ENCODE measurements at places on chromosomes 6 and 20.

DNA sequence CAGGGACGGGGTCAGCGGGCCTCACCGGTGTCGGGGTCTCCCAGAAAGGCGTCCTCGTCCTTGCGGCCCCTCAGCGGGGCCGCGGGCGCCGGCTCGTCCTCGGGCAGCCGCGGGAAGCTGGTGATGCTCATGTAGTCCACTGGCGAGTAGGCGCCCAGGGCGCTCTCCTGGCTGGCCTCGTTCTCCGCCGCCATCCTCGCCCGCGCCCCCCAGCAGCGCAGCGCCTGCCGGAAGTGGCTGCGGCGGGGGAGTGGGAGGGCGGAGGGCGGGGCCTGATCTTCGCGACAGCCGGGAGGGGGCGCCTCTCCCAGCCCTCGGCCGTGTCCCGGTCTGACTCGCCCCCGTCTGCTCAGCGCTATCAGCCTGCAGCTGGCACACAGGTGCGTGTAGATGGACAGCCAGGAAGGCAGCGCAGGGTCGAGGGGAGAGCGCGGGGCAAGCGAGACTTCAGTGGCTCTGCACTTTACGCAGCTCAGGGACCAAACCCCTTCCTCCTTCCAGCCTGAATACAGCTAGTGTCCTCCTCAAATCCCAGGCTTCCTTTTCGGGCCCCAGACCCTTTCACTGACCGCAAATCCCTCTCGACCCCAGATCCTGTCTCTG is at the start of gene GGT7:
GGT7 (minus strand) TSS at position 235 of the 603 bp plus-strand sequence; CDS start at position 194, 41 bp downstream.
- peak; percentile 72 for DNase-seq

- DNase-seq = no peak
These were observed 671.8 kb upstream of the MARCKS start for GRCh38 chr6:113185299-113185698.

DNA sequence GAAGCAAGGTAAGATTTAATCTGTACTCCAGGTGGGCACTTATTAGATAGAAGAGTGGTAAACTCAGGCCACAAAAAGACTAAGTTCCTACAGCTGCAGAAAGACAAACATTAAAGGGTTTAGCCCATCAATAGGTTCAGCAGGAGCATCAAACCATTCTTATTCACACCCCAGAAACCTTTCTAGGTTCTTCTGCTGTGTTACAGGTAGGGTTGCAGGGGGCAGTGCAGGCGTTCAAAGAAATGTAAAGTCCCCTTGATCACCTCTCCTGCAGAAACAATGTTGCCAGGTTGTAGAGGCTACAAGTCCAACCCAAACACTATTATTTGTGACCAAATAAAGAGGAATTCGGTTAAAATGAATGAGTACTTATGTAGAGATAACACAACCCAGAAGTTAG is 31.8 kb downstream of the PHACTR1 start:
- no peak for DNase-seq

DNA sequence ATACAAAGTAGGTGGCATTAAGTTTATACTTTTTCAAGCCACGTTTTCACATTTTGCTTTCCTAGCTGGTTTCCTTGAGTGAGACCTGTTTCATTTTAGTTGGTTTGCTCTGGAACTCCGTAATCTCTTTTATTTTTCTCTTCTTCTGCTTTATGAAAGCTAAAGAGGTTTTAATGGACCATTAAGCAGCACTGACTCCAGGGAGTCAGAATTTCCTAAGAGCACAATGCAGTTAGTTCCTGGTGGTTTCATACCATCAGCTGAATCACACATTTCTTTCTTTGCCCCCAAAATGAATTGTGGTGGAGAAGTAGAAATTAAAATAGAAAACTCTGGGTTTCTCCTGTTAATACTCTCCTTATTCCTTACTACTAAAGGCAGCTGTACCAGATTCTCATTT is 3.4 kb downstream of the OPN5 start:
- no peak for DNase-seq

DNA sequence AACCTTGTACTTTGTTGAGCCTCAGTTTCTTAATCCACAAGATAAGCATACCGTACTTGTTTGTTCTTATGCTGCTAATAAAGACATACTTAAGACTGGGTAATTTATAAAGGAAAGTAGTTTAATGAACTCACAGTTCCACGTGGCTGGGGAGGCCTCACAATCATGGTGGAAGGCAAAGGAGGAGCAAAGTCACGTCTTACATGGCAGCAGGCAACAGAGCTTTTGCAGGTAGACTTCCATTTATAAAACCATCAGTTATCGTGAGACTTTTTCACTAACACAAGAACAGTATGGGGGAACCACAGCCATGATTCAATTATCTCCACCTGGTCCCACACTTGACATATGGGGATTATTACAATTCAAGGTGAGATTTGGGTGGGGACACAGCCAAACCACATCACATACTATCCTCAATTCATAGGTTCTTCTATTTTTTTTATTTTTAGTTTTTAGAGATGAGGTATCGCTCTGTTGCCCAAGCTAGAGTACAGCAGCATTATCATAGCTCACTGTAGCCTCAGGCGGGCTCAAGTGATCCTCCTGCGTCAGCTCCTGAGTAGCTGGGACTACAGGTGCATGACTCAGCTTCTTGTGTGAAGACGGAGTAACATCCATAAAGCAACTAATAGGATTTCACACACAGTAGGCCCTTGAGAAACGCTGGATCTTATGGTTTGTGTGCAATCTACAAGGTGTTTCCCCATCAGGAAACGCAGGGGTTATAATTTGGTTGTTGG is 76.7 kb upstream of the IYD start:
- DNase-seq = no peak

GRCh38 chr6:148432462-148433195 is 90.0 kb downstream of the SASH1 start:
- no peak for DNase-seq

DNA sequence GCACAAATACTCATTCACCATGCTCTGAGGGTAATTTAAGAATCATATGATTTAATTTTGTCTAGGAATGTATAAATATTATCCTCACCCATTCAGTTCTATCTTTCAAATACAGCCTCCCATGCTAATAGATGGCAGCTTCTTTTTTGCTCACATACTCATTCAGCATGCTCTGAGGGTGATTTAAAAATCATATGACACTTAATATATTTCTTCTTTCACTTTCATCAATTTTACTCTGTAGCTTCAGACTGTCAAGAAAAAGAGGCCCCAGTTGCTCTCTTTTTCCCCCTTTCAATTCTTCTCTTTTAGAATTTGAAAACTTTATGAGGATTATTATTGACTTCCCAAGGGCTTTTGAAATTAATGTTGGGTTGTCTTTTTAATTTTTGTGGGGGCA is 161.7 kb upstream of the LAMP5 start:
- DNase-seq = no peak

GRCh38 chr6:45955597-45955996 is 60.1 kb downstream of the CLIC5 start:
- no peak for DNase-seq

DNA sequence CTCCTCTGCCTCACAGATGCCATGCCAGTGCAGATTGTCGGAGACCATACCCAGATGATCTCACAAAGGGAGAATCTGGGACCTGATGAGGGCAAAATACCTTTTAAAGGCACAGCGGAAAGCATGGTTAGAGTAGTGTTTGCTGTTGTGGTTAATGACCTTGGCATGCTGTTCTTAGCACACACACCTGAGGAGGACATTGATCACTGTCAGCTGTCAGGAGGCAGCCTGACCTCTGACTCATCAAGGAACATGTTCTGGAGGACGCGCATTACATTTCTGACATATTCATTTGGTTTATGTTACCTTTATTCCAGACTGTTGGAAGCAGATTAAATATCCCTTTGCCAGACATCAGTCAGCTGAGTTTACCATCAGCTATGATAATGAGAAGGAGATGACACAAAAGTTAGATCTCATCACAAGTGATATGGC is 57.1 kb downstream of the GOPC start:
- DNase-seq = no peak

GRCh38 chr6:167711211-167711610 is 115.5 kb upstream of the AFDN start:
- no peak for DNase-seq

- DNase-seq = no peak
These were observed at the start of gene CRIP3 for GRCh38 chr6:43308101-43308989. TSS of gene CRIP3 (minus strand) at chr6:43308826. CDS start at chr6:43308792, 34 bp downstream.

DNA sequence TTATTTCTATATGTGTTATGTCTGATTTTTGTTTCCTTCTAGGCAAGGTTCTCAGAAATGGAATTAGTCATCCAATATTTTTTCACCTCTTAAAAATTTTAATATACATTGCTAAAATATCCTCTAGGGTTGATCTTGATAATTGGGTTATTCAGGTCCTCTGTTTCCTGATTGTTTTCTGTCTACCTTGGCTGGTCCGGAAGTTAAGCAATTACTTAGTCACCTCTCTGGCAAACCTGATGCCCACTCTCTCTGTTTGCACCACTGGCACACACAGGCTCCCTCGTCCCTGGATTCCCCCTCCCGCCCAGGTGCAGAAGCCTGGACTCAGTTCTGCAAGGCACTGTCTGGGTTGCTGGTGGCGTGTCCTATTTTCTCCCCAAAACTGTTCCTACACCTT is 27.7 kb downstream of the CST9L start:
- DNase-seq = no peak

- peak; percentile 87 for DNase-seq
These were observed 346.3 kb downstream of the BMP2 start for GRCh38 chr20:7113577-7114466.

DNA sequence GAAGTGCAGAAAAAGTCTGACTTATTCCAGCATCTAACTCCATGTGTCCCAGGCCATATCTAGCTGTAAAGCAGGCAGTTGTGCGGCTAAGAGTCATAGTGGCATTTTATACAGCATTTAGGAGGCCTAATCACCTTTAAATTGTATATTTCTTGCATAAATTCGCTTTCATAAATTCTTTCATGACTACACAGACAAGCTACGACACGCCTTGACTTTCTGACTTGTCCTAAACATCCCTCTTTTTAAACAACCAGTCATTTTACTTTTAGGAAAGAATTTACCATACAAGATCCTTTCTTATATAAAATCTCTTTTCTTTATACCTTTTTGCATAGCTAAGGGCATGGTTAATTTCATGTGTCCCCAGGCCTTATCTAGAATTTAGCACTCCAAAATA is 81.7 kb upstream of the THBS2 start:
- DNase-seq = no peak

DNA sequence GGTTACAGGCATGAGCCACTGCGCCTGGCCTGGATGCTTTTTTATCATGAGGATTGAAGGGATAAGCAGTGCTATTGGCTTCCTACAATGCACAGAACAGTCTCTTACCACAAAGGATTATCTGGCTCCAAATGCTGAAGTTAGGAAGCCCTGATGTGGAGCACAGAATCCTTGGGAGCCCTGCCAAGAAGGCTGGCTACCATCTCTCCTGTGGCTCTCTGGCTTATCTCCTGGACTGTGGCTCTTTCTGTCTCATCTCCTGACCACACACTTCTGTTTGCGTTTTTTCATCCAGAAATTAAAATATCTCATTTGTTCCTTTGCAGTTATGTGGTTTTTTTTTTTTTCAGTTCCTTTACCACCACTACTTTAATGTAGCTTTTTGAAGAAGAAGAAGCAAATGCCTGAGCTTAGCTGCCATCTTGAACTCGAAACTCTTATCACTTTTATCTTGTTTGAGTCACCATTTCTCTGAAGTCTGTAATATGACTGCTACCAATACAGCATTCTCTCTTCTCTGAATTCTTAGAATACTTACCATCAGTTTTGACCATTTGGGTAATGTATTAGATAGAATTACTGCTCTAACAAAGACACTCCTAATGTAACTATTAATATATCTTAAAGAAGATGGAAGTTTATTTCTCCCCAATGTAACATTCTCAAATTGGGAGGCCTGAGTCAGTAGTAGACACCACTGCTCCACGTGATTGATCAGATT is 1044.7 kb downstream of the KIF16B start:
- no peak for DNase-seq

GRCh38 chr20:11457488-11457887 is 460.2 kb upstream of the BTBD3 start:
- no peak for DNase-seq

DNA sequence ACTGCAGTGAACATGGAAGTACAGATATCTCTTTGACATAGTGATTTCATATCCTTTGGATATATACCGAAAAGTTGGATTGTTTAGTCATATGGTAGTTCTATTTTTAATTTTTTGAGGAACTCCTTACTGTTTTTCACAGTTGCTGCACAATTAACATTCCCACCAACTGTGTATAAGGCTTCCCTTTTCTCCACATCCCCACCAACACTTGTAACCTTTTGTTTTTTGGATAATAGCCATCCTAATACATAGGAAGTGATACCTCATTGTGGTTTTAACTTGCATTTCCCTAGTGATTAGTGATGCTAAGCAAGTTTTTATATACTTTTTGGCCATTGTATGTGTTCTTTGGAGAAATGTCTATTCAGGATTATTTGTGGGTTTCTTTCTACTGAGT is 45.1 kb upstream of the TENT5A start:
- DNase-seq = no peak

DNA sequence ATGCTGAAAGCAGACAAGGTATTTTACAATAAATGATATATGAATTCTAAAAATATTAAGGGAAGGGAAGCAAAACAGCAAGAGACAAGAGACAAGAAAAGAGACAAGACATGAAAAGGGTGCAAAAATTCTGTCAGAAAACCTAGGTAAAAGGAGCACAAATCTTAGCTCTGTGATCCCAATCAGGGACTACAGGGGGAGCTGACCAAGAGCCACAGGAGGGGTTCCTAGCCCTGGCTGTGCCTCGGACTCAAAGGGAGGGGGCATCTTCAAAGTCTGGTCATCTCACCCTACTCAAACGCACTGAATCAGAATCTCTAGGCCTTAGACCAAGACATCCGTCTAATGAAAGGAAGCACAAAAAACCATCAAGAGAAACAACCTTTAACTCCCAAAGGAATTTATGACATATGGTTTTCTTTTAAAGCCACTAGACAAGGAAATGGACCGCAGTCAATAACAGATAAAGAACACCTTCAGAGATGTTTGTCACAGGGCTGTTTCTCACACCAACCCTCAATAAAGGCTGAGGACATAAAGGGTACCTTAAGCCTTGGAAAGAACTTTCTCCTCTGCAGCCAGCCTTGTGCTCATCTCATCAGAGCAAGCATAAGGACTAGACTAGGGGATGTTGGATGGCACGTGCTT is 130.4 kb upstream of the CDYL start:
- no peak for DNase-seq

- no peak for DNase-seq
These were observed 10.4 kb downstream of the ITCH start for GRCh38 chr20:34373445-34373844.

GRCh38 chr6:15516923-15517560 is 145.8 kb downstream of the DTNBP1 start:
- no peak for DNase-seq

- no peak for DNase-seq
These were observed 84.6 kb downstream of the HMGCLL1 start for GRCh38 chr6:55494411-55494810.

- no peak for DNase-seq
These were observed 16.5 kb downstream of the CARMIL1 start for GRCh38 chr6:25295651-25296050.

- no peak for DNase-seq
These were observed 3.3 kb downstream of the RARS2 start for GRCh38 chr6:87586371-87587077.

GRCh38 chr20:37758332-37758731 is 64.5 kb downstream of the CTNNBL1 start:
- DNase-seq = no peak

GRCh38 chr6:53795340-53795701 is 516 bp downstream of the LRRC1 start:
- DNase-seq = no peak
